ENCODE measurements at places on chromosomes 6 and 20.

- DNase-seq, result no peak
Observed at GRCh38 chr20:42792052-42792451, 397.7 kb downstream of the PTPRT start.

GRCh38 chr20:19875376-19876221 lies 117.5 kb downstream of the RIN2 start:
- no peak for DNase-seq

DNA sequence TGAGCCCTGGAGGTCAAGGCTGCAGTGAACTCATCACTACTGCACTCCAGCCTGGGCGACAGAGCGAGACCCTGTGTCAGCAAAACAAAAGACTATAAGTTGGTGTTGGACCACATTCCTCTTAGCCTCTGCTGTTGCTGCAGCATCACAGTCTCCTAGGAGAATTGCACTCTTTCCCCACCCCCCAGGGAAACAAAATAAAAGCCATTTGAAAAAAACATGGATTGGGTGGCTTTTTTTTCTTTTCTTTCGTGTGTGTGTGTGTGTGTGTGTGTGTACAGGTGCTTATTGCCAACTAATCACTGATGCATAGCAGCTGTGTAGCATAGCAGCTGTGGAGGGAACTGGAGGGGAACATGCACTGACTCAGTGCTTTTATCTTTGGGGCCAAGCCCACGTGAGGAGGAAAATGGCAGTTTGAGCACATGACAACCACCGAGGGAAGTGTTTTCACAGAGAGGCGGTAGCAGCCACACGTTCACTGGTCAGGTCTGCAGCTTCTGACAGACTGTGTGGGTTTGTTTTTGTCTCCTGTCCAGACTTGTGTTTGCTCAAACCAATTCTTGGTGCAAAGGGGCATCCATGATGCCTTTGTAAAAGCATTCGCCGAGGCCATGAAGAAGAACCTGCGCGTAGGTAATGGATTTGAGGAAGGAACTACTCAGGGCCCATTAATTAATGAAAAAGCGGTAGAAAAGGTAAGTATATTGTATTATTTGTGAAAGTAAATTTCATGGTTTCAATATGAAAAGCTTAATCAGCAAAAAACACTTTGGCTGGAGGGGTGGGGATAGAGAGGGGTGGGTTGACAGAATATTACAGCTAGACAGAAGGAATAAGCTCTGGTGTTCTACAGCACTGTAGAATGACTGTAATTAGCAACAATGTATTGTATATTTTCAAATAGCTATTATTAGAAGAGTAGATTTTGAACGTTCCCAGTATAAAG lies 27.7 kb downstream of the ALDH5A1 start:
- DNase-seq, result no peak

GRCh38 chr6:125952764-125953501 lies 3.6 kb upstream of the HINT3 start:
- DNase-seq, result no peak

- DNase-seq, result no peak
Observed at GRCh38 chr6:91694016-91694654, 1107.3 kb upstream of the MAP3K7 start.

DNA sequence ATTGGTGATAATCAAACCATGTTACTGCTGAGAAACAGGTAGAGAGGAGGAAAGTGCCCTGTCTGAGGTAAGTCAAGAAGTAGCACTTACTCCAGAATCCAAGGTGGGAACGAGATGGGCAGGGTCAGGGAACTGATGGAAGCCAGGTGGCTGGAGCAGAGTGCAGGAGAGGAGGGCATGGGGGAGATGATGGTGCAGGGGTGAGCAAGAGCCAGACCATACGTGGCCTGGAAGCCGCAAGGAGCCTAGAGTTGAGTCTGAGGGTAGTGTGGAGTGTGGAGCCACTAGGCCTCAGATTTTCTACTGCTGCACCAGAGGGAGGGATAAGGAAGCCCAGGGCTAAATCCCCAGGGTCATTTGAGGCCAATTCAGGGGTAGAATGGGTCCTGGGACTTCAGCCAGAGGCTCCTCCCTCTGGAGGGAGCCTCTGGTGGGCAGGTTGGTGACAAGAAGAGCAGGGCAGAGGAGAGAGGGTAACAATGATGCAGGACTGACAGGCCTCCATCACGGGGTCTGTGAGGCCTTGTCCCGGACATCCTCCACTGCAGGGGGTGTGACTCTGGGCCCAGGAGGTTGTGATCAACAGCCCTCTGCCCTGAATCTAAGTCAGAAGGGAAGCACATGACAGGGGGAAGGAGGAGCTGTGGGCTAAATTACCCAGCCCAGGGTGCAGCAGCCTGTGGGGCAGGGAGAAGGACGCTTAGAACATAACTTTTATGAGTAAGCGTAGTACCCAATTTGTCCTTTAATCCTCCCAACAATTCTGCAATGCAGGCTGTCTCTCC lies 28.7 kb downstream of the COX4I2 start:
- no peak for DNase-seq

- no peak for DNase-seq
Observed at GRCh38 chr6:52590152-52590891, 13.5 kb upstream of the TRAM2 start.

GRCh38 chr6:158834675-158835385 lies 15.7 kb upstream of the EZR start:
- DNase-seq, result no peak

- no peak for DNase-seq
Observed at GRCh38 chr6:13027207-13027606, 301.1 kb downstream of the TBC1D7 start.

GRCh38 chr6:114747995-114748625 lies 405.3 kb upstream of the HS3ST5 start:
- no peak for DNase-seq

GRCh38 chr20:54570561-54570960 lies 95.2 kb downstream of the DOK5 start:
- no peak for DNase-seq

DNA sequence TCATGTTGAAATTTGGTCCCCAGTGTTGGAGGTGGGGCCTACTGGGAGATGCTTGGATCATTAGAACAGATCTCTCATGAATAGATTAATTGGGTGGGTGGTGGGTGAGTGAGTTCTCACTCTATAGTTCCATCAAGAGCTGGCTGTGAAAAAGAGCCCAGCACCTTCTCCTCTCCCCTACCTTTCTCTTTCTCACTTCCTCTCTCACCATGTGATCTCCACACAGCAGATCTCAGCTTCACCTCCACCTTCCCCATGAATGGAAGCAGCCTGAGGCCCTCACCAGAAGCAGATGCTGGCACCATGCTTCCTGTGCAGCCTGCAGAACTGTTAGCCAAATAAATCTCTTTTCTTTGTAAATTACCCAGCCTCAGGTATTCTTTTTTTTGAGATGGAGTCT lies 12.9 kb upstream of the GMNN start:
- no peak for DNase-seq

GRCh38 chr20:6026051-6026450 lies 27.8 kb downstream of the LRRN4 start:
- DNase-seq, result no peak

DNA sequence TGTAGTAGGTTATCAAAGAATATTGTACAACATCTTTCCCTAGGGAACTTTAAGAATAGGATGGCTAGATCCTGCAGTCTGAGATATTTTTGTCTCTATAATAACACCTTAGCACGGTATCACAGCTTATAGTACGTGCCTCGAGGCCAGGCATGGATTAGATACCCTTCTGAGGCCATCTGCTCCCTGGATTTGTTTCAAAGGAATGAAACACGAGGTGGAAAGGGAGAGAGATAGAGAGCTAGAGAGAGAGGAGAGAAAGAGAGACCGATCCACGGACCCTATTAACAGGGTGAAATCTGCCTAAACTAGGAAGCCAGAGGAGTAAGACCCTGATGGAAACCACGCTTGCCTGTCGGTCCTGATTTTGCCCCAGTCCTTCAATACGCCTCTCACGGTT lies 92.5 kb downstream of the CD83 start:
- no peak for DNase-seq

- DNase-seq, result no peak
Observed at GRCh38 chr6:31479151-31479932, 18.6 kb upstream of the MICB start.

DNA sequence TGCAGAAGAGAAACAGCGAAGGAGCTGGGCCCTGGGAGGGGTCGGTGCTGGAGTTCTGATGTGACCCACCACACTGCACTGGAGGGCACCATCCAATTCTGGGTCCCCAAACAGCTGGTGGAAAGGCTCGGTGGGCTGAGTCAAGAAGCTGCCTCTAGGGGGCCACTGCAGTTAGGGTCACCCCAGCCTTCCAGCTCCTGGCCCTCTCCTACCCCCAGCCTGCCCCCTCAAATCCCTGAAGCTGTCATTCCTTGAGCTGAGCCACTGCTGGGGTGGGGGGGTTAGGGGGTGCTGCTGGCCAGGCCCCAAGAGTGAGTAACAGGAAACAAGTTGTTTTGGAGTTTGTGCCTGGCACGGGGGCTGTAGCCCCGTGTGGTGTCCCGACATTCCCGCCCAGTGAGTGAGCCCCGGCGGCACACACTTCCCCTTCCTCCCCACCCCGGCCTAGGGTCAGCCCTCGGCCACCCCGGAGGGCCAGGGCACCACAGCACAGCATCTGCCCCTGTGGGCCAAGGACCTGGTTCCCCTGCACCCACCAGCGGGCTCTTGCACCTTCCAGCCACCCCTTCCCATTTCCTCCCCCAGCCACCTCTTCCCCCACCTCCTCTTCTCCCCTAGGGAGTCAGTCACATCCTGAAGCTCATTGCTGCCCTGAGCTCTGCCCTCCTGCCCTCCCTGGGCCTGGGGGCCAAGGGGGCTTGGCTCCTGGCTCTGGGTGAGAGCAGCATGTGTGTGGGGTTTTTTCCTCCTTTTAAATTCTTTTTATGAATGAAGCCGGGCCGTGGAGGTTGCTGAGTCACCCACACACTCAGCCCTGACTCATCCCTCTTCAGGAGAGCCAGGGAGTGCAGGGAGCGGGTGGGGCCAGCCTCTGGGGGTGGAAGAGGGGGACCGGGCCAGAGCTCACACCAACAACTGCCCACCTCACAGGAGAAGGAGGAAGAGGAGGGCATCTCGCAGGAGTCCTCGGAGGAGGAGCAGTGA lies 4.6 kb downstream of the SMIM29 start:
- DNase-seq, result no peak

GRCh38 chr6:693723-694009 lies 727 bp upstream of the EXOC2 start:
- no peak for DNase-seq

GRCh38 chr6:111183702-111184517 lies 96.6 kb downstream of the SLC16A10 start:
- no peak for DNase-seq

DNA sequence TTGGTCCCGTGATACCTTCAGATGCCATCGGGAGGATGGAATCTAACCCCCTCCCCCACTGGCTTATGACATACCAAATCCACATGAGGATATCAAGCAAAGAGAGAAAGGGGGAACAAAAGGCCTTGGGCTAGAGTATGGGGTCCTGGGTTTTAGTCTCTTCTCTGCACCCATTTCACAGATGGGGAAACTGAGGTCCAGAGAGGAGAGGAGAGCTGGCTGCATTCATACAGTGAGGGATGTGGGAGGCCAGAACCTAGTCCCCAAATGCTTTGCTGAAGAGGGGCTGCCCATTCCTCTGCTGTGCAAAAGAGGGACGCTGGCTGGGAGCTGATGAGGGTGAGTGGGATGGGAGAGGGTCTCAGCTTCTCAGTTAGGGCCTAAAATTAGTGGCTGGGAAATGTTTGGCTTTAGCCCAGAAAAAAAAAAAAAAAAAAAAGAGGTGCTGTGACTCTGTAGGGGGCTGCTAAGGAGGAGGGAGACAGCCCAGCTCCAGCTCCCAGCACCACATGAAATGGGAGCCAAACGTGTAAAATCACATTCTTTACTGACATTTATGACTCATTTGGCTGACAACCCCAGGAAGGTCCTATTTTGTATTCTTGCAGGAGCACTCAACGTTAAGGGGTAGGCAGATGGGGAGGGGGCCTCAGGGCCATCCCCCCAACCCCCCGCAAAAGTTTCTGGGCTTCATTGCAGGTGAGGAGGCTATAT lies 11.9 kb downstream of the XKR7 start:
- no peak for DNase-seq

DNA sequence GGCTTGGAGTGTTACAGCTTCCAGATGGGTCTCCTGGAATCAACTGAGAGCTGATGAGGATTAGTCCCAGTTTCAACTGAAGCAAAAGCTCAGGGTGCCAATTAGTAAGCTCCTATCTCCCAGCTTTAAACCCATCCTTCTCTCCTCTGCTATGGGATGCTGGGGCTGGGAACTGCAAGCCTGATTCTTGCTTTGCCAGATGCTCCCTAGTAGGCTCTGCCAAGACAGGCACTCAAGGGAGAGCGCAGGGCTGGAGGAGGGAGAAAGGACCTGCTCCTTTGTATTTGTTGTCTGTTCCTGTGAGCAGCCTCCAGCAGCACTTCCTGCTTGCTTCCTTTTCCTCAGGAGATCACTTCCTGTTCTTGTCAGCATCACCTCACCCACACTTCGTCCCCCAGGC lies 309.7 kb downstream of the KIF16B start:
- DNase-seq, result no peak

DNA sequence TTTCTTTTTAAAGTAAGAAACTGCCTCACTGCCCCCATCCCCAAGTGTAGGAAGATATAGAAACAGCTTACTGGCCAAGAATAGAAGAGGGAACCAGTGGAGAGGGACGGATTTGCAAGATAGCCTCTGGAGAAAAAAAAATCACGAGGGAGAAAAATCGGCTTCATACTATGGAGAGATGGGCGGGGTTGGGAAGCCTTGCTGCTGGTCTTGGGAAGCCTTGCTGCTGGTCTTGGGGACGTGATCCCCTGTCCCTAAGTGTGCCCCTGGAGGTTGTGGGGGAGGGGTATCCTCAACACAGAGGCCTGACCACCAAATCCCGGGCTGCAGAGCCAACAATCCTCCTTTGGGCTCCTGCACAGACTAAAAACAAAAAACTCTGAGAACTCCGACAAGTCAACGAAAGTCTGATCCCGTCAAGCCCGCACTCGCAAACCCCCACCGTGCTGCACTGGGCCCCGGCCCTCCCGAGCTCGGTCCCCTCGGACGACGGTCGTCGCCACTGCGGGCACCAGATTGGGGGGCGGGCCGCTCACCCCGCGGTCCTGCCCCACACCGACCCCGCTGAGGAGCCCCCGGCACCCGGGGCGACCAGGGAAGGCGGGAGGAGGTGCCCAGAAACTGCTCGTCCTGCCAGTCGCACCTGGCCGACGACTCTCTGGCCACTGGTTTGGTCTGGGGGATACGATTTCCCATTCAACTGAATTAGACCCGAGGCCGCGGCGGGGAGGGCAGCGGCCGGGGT lies 750 bp downstream of the MAP7 start:
- DNase-seq, result no peak

DNA sequence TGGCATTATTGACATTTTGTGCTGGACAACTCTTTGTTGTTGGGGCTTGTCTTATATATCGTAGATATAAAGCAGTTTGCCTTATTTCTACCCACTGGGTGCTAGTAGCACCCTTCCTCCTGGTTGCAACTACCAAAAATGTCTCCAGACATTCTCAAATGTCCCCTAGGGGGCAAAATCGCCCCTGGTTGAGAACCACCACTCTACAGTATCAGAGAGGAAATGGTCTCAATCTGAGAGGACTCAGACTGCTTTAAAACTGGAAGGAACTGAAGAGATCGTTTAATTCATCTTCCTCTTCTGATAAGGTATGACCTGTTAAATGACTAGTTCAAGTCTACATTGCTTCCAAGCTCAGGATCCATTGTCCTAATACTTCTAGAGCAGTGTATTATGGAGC lies 14.9 kb downstream of the SH3BGRL2 start:
- DNase-seq, result no peak

- DNase-seq, result no peak
Observed at GRCh38 chr6:96899019-96899418, 1.3 kb upstream of the NDUFAF4 start.

All from NCI-H2081 treated with DMSO at 0.1 percent for 48 hours (cell line).